ENCODE measurements at places on chromosomes 2 and 18.

GRCh38 chr18:8938817-8939216 lies 163.7 kb upstream of the NDUFV2 start:
- no peak for DNase-seq

GRCh38 chr18:23283916-23284430 lies 148.7 kb downstream of the CABLES1 start:
- no peak for DNase-seq

DNA sequence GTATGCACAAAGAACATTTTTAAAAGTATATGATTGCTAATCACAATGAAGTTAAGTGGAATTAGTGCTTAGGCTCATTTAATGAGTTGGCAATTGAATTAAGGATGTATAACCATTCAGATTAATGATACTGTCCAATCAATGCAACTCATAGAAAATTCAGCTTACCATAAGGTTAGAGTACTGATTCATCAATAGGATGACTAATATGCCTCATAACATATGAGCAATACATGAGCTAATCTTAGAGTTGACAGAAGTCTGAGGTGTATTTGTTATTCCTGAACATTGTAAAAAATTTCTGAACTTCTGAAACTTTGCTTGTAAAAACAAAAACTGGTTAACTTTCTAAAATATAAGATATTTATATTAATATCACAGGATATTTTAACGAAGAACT lies 118.3 kb upstream of the NETO1 start:
- no peak for DNase-seq

GRCh38 chr18:46624127-46624526 lies 32.9 kb downstream of the LOXHD1 start:
- DNase-seq, result no peak

DNA sequence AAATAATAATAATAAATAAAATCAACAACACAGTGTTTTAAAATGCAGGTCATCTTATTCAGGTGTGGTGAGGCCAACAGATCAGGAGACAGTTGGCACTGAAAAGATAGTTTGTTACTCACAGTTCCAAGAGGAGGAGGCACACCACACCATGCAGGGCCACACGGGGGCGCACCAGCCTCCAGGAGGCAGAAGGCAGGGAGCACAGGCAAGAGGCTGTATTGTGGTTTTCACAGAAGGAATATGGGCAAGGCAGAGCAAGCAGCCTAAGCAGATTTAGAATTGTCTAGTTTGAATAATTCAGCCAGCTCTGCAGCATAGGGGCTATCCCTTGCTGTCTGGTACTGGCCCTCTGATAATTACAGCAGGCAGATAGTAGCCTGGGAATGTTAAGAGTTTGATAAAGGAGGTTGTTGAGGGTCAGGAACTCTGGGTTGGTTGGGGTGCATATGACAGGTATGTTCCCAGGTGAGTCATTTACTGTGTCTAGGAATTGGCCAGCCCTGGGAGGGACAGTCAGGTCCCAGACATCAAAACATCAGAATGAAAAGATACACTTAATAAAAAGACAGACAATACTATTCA lies 31.3 kb downstream of the KIAA2012 start:
- peak; percentile 43 for DNase-seq

- DNase-seq, result no peak
Observed at GRCh38 chr2:152481881-152482583, 147.1 kb downstream of the FMNL2 start.

GRCh38 chr2:10647441-10647840 lies 42.3 kb downstream of the NOL10 start:
- DNase-seq, result no peak

Measured in GM10248 (cell line).